Thoracic aorta endothelial cell (primary cell): ENCODE measurements at places on chromosomes 2 and 18. TPM values are rescaled to one million over a fixed set of nuclear protein-coding genes. Genes with fewer than 3 reads are reported as not detected.

The LIMS1 gene
- total RNA-seq = 139 and 180 TPM in 2 replicates

The IL1A gene
- total RNA-seq = 1.2 and 1.8 TPM in 2 replicates

The CRYGD gene
- total RNA-seq = not detected in 2 replicates

The CHRND gene
- not detected in 2 replicates for total RNA-seq

The TRMT61B gene
- total RNA-seq = 18.5 and 20.1 TPM in 2 replicates

The SULT1C4 gene
- 4.7 and 8.0 TPM in 2 replicates for total RNA-seq

The LRRC30 gene
- not detected in 2 replicates for total RNA-seq

The XDH gene
- under 0.01 TPM in 2 replicates for total RNA-seq

The PJVK gene
- total RNA-seq = 0.80 and 1.5 TPM in 2 replicates

The CLIP4 gene
- 44.9 and 49.9 TPM in 2 replicates for total RNA-seq

The GPR35 gene
- total RNA-seq = 0.13 and 0.14 TPM in 2 replicates
